ENCODE measurements at places on chromosomes 5 and 9.

DNA sequence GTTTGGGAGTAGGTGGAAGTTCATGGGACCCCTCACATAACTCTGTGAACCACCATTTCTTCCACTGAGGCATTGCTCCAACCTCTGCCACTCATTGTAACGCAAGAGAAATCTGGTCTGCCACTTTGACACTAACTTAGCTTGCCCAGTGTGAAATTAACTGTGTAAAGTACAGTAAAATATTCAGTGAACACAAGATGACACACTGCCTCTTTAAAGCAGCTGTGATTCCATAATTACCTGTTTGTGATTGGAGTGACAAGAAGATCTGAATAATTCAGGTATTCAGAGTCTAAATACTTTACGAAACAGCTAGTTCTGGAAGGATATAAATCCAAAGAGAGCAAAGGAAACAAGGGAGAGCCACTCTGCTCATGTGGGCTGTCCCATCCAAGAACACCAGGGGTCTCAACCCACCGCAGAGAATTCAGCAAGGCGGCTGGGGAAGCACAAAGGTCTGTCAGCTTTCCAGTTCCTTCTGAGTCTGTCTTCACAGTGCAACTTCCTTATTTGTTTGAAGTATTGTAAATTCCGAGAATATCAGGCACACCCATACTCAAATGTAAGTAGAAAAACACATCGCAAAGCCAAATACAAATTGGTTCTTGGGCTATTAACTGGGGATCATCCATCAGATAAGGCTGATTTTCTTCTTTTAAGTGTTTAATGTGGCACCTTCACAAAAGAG lies 86.9 kb downstream of the GNAQ start:
- peak; percentile 20 for DNase-seq

- no peak for DNase-seq
Observed at GRCh38 chr5:9429691-9430215, 116.1 kb downstream of the SEMA5A start.

DNA sequence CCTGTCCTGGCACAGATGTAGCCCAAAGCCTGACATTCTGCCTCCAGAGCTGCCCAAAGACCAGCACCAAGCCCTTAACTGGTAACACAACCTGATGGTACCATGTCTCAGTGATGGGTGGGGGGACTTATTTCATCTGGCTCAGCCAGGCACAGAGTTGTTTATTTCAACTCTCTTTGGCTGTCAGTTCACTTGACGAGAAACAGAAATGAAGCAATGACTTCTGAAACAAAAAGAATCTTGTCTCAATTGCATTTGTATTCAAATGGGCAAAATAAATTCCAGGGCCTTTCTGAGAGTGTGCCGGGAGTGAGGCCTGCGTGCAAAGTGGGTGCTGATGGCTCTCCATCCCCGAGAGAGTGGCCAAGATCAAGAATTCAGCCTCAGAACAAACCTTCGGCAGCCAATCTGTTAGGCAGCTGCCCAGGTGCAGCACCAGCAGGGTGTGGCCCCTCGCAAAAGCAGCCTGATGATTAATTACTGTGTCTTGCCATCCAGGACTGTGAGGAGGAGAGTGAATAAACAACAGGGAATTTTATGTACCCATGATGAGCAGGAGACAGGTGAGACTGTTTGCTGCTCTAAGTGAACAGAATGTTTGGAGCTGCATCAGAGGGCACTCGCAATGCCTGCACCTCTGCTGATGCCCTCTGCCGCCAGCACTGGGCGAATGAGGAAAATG lies 238.0 kb downstream of the HSPA4 start:
- DNase-seq, result no peak

- peak; percentile 69 for DNase-seq
Observed at GRCh38 chr9:105414947-105415661, 32.7 kb upstream of the FSD1L start.

DNA sequence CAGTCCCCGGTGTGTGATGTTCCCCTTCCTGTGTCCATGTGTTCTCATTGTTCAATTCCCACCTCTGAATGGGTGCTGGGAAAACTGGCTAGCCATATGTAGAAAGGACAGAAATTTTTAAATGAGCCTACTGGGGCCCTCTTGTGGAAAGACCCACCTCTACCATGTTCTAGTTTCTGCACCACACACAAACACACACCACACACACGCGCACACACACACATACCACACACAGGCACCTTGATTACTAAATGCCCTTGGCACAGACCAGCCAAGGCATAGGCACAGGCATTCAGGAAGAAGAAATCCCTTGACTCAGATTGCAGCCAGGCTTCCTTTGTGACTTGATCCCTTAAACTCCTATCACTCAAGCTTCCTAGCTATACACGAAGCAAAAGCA lies 60.5 kb downstream of the SIL1 start:
- DNase-seq, result no peak

- DNase-seq, result no peak
Observed at GRCh38 chr9:128282500-128282899, 6.4 kb downstream of the SWI5 start.

- no peak for DNase-seq
Observed at GRCh38 chr5:157518963-157519362, 56.6 kb downstream of the ADAM19 start.

DNA sequence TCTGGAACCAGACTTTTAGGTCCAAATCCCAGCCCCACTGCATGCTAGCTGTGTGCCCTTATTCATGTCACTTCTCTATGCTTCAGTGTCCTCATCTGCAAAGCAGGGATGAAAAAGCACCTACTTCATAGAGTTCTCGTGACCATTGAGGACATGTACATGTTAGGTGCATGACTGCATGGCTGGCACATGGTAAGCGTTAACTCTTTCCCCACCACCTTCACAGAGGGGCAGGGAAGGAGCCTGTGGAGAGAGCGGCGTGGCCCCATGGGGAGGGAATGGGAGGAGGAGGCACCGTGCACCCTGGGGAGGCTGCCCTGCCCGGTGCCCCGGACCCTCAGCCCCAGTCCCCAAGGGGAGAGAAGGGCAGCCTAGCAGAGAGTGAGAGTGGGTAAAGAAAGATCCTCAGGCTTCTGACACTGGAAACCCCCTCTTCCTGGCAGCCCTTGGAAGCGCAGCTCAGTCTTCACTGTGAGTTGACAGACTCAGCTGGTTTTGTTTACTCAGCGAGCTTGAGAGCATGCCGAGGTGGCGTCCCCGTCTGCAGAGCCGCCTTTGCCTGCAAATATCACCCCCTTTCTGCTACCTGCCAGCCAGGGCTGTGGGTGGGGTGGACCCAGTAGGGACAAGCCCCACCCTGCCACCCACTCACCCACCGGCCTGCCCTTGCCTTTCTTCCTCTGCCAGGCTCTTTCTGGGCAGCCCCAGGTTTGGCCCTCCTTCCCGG lies 10.6 kb upstream of the ANGPTL2 start:
- peak; percentile 16 for DNase-seq

- peak; percentile 59 for DNase-seq
Observed at GRCh38 chr9:124487260-124488182, 19.7 kb downstream of the NR5A1 start.

DNA sequence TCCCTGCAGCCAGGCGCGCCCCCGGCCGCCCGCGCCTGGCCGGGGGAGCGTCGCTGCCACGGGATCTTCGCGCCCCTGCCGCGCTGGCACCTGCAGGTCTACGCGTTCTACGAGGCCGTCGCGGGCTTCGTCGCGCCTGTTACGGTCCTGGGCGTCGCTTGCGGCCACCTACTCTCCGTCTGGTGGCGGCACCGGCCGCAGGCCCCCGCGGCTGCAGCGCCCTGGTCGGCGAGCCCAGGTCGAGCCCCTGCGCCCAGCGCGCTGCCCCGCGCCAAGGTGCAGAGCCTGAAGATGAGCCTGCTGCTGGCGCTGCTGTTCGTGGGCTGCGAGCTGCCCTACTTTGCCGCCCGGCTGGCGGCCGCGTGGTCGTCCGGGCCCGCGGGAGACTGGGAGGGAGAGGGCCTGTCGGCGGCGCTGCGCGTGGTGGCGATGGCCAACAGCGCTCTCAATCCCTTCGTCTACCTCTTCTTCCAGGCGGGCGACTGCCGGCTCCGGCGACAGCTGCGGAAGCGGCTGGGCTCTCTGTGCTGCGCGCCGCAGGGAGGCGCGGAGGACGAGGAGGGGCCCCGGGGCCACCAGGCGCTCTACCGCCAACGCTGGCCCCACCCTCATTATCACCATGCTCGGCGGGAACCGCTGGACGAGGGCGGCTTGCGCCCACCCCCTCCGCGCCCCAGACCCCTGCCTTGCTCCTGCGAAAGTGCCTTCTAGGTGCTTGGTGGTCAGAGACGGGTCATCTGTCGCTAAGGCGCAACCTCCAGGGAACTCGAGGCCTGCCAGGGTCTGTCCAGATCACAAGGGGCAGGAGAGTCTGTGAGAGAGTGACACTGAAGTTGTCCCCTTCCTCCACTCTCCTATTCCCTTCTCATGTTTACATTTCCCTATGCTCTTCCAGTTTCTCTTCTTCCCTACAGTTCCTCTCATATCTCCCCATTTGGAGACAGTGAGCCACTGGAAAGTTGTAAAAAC lies 1.3 kb downstream of the GPR150 start:
- peak; percentile 27 for DNase-seq
